ENCODE measurements at places on chromosomes 16 and 17. TPM values are rescaled to one million over a fixed set of nuclear protein-coding genes. Genes with fewer than 3 reads are reported as not detected.

GRCh38 chr17:59572301-59572924 lies 7.0 kb downstream of the DHX40 start:
- DNase-seq = no peak

The TAC4 gene
- polyA plus RNA-seq = not detected

GRCh38 chr17:14845591-14846281 lies 419.4 kb downstream of the PMP22 start:
- no peak for DNase-seq

DNA sequence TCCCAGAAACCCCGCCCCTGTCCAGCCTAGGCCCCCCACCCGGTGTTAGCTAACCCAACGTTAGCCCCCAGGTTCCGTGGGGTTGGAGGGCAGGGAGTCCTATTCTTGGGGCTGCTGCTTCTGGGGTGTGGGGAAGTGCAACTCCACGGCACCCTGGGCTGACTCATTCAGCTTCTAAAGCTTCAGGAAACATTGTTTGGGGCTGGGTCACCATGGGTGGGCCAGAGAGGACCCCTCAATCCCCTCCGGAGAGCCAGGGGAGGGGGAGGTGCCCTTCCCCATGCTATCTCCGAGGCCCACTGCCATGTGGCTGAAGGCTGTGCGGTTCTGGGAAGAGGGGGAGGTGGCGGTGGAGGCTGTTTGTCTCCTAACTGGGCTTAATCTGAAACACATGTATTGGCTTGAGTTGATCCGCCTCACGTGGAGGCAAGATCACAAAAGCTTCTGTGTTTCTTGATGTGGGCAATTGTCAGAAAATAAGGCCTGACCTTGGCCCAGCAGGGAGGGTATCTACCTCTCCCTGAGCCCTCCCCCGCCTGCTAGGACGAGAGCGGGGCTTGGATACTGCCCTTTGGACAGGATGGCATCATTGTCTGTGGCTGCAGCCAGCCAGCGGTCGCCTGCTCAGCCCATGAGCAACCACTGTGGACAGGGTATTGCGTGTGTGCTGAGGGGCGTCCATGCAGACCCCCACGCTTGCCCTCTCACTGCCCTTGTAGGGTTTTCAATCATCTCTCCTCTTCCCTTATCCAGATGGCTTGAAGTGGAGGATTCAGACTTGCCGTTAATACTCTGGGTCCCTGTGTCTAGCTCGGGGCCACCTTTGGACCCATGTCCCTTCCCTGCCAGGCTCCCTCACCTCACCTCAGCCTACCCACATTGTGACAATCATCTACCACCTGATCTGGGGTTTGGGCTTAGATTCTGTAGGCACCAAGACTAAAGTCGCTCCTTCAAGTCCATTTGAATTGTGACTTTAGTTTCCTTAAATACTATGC lies 1.3 kb downstream of the SERPINF1 start:
- DNase-seq = no peak

- DNase-seq = peak; percentile 70
Observed at GRCh38 chr17:4566785-4567184, 6.4 kb upstream of the GGT6 start.

DNA sequence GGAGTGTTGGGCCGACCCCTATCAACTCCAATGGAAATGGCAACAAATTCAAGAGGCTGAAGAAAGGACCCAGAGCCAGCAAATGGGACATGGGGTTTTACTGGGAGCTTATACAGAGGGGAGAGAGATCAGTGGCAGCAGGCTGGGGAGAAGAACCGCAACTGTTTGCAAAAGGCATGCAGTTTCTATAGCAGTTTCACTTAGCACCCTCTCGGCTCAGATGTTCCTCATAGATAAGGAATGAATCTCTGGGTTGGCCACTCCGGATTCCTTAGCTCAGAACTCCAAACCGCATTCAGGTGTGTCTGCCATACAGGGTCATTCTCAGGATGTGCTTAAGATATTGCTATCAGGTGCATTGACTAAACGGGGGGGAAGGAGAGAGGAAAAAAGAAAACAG lies 71.1 kb upstream of the RPL38 start:
- DNase-seq = no peak

The ZNF597 gene
- polyA plus RNA-seq = 1.1 TPM

The RSPRY1 gene
- 32.2 TPM for polyA plus RNA-seq

DNA sequence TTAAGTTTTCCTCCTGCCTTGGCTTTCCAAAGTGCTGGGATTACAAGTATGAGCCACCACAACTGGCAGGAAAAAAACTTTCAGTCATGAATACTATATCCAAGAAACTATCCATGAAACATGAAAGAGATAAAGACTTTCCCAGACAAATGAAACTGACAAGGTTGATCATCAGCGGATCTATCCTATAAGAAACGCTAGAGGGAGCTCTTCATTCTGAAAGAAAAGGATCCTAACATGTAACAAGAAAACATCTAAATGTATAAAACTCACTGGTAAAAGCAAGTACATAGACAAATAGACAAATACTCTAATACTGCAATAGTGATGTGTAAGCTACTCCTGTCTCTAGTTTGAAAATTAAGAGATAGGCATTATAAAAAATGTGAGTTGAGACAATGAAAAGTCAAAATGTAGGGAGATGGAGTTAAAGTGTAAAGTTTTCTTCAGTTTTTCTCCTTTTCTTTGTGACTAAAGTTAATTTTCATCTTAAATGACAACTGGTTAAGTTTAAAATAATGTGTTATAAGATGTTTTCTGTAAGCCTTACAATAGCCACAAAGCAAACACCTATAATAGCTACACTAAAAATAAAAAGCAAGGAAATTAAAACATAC lies 79.6 kb upstream of the TEKT1 start:
- peak; percentile 60 for DNase-seq

GRCh38 chr16:11175787-11176341 lies 80.1 kb downstream of the SOCS1 start:
- no peak for DNase-seq

The AURKB gene
- polyA plus RNA-seq = 130 TPM

- DNase-seq = no peak
Observed at GRCh38 chr16:13557418-13557817, 362.5 kb upstream of the ERCC4 start.

DNA sequence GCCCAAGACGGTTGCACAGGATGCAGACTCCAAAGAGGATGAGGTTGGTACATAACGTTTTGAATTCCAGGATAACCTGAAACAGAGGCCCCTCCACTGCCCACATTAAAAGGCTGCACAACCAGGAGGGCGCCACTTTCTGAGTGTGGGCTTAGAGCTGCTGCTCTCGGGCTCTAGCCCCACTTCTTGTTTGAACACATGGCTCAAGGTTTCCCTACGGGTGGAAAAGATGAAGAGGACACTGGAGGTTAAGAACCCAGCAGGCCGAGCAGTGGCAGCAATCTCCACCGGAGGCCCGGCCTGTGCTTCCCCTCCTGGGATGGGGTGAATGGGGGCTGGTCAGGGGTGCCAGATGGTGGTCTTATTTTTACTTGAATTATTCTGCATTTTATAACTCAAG lies 8.0 kb upstream of the TRAP1 start:
- DNase-seq = no peak

DNA sequence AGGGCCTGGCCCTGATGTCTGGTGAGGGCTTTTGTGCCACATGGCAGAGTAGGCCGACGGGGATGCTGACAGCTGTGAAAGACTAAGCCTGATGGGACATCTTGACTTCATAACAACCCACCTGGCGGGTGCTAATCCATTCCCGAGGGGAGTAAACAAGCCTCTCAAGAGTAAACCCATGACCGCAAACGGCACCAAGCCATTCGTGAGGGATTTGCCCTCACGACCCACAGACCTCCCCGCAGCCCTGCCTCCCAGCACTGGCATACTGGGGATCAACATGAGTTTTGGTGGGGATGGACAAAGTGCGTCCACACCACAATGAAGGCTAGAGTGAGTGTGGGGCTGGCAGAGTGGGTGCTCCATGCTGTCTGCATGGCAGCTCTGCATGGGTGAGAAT lies 11.7 kb downstream of the RNF213 start:
- no peak for DNase-seq

DNA sequence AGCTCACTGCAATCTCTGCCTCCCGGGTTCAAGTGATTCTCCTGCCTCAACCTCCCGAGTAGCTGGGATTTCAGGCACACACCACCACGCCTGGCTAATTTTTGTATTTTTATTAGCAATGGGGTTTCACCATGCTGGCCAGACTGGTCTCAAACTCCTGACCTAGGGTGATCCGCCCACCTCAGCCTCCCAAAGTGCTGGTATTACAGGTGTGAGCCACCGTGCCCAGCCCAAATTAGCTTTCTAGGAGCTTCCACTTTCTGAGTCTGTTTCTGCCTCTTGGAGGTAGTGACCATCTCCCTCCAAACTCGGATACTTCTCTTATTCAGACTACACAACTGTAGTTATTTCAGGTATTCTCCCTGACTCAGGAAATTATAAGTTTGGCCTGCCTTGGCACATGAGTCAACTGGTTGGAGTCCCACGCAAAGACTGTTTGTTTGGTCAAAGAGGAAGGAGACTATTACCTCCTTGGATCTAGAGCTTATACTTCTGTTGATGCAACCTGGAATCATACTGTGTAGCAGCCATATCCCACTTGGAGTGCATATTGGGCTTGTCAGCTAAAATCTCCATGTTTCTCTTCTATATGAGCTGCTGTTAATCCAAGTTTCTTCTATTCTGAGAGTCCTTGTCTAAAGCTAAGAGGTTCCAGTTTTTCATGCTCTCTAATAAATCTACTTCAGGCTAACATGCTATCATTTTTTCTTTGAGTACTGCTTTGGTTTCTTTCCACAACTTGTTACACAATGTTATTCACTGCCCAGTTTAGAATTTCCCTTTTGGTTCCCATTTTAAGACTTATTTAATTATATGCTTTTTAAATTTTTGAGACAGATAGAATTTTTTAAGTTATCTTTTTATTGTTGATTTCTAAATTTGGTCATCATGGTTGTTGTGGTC lies 7.5 kb downstream of the IL4R start:
- DNase-seq = no peak

GRCh38 chr16:77868478-77868877 lies 80.1 kb downstream of the VAT1L start:
- DNase-seq = no peak

The TBC1D3I gene
- 0.23 TPM for polyA plus RNA-seq

DNA sequence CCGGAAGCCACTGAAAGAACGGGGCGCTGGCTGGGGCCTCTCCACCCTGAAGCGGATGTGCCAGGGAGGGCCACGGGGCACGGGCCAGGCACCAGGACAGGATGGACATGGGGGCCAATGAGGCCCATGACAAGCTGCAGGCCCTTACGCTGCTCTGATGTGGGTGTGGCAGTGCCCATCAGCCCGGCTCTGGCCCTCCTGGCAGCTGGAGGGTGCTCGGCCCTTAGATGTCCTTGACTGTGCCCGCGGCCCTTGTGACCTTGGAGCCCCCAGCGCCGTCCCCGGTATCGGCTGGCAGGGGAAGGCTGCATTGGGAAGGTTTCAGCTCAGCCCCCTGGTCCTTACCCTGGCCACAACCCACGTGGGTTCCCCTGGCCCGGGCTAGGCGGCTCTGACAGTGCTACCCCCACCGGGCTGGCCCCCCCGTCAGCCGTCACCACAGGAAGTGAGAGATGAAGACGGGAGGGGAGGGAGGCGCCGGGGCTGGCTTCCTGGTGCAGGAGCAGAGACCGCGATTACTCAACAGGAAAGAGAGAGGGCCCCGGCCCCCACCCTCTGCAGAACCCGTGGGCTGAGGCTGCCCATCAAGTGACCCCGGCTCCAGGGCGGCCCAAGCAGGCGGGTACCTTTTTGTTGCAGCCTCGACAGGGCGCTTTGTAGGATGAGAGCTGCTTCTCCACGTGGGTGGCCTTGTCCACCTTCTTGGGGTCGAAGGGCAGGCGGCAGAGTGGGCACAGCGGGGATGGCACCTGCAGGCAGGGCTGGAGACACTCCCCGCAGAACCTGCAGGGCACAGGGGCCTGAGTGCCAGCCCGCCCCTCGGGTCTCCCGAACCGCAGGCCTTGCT lies 5.3 kb downstream of the RNF166 start:
- DNase-seq = no peak

The HS3ST3A1 gene
- not detected for polyA plus RNA-seq

DNA sequence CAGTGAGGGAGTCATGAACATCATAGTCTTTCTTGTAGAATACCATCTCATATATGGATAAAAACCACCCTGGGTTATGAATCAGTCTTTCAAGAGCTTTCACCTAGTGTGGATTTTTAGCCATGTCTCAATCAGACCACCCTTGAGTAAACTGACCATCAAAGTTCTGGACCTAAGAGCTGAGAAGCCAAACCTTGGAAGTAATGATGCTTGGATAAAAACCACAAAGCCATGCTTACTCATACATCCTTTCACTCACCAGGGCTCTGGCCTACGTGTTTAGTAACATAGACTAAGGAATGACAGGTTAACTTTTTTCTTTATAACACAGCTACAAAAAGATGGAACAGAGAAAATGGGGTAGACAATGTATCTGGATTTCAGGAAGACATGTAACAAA lies 167.2 kb downstream of the STX8 start:
- DNase-seq = no peak

The SLC4A1 gene
- polyA plus RNA-seq = not detected

DNA sequence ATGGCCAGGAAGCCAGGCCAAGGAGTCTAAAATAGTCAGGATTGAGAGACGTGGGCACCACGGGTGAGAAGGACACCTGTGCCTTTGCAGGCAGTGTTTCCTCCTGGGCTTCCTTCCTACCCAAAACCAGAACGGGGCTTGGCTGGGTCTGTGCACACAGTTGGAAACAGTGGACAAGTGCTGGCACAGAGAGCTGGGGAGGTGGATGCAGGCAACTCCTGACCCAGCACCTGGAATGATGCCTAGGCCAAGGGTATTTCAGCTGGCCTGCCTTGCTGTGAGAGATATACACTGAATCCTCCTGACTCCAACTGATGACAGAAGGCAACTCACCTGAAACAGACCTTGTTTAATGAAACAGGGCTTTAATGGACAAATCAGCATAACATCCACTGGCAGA lies 186.2 kb downstream of the SLC39A11 start:
- DNase-seq = no peak
